HT-29 (cell line): ENCODE measurements at places on chromosomes 12 and 14. TPM values are rescaled to one million over a fixed set of nuclear protein-coding genes. Genes with fewer than 3 reads are reported as not detected.

Gene AMIGO2
- total RNA-seq, result 24.3 and 26.2 TPM in 2 replicates

Gene LGMN
- total RNA-seq, result 51.5 and 62.2 TPM in 2 replicates

DNA sequence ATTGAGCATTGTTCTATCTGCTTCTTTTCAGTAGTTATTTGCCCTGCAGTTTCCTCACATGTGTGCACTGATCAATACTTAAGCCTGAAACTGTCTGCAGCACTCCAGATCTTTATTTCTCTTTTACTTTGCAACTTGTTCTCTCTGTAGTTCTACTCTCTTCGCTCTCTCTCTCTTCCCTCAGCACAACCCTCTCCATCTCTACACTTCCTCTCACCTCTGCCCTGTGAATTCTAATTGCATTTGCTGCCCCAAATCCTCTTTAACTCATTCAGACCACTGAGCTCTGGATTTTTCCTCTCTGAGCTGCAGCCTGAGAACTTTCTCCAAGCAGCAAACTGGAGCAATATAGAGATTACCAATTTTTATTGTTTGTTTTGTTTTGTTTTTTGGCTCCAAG is 1035.5 kb downstream of the FSCB start:
- no peak for DNase-seq

GRCh38 chr14:58078068-58078467 is 73.9 kb downstream of the ARMH4 start:
- no peak for DNase-seq

DNA sequence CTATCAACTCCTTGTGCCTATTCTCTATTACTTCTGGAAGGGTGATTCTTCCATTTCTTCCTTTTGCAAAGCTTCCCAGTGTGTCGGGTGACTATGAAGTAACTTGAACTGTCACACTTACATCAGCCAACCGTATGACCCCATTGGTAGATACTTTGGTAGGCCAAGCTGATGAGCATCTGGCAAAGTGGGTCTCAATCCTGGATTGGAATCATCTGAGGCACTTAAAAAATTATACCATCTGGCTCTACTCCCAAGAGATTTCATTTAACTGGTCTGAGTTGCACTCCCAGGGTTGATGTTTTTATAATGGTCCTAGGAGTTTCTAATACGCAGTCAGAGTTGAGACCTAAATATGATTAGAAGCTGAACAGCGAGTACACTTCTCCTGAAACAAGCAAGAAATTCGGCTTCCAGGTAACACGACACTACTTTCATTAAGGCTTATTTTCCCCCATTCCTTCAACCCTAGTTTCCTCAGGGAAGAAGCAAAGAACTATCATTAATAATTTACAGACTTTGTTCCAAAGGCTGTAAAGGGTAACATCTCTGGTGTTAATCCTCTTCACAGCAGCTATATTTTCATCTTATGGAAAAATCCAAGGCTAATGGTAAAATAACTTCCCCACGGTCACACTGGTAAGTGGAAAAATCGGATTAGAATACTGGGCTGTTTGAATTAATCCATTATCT is 76.8 kb downstream of the PDE6H start:
- DNase-seq, result no peak

- no peak for DNase-seq
These were observed 481.0 kb downstream of the RAD51B start for GRCh38 chr14:68300608-68301007.

- peak; percentile 12 for DNase-seq
These were observed 2.0 kb upstream of the ANG start for GRCh38 chr14:20686386-20687143.

- DNase-seq, result no peak
These were observed 9.1 kb downstream of the GNG2 start for GRCh38 chr14:51869411-51870100.

- DNase-seq, result no peak
These were observed 184.9 kb upstream of the SSTR1 start for GRCh38 chr14:38022775-38023174.

GRCh38 chr12:108833757-108834472 is 23.5 kb downstream of the SSH1 start:
- DNase-seq, result no peak

- peak; percentile 81 for DNase-seq
These were observed 21.3 kb upstream of the RFLNA start for GRCh38 chr12:124273630-124274029.
